DMS53 (cell line): ENCODE measurements at places on chromosomes 13 and 19.

GRCh38 chr13:84536906-84537305 is 654.6 kb upstream of the SLITRK1 start:
- no peak for DNase-seq

- peak; percentile 69 for DNase-seq
Observed at GRCh38 chr19:21434967-21435544, 38.1 kb downstream of the ZNF493 start.

DNA sequence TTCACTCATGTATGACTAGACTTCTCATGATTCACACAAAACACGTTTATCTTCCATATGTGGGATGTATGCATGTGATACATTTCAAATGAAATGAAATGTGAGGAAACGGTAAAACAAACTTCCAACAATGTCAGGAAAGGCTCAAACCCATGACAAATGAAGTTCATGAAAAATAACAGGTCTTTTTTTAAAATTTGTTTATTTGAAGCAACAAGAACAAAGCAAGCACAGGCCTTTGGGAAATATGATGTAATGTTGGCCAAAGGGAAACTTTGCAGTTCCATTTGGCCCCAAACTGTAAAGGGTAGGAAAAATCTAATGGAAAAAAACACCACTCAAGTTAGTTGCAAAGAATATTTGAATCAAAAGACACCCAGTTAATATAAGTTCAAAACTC is 463.8 kb upstream of the ARGLU1 start:
- no peak for DNase-seq

GRCh38 chr13:91185294-91185863 is 162.1 kb upstream of the MIR17HG start:
- DNase-seq: peak; percentile 60

GRCh38 chr19:41930322-41930722 is 2.1 kb upstream of the ERFL start:
- no peak for DNase-seq

DNA sequence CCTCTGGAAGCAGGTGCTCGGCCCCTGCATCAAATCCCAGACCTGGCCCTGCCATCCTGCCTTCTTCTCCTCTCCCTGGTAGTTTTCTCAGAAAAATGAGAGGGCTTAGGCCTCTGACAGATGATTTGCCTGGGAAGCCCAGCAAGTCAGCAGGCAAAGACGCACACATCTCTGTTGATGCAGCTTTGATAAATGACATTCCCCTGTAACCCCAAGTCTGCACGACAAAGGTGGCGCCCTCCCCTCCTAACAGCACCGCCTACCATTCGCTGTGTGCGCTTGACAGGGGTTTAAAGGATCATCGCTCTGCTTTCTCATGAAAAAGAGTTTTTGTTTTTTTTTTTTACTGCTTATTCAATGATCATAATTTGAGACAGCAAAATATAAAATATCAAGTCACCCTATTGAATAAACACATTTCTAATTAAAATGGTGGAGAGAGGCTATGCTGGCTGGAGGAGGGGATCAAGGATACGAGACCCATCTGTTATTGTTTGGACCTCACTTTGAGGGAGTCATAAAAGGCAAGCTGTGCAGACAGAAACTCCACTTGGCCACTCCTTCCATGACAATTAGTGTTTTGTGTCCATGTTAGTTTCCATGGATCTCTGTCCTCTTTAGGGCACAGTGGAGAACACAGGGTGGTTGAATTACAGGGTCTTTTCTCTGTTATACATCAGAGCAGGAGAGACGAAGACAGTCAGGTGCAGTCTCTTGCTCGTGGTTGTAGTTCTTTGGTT is 126.1 kb downstream of the FGF9 start:
- no peak for DNase-seq

DNA sequence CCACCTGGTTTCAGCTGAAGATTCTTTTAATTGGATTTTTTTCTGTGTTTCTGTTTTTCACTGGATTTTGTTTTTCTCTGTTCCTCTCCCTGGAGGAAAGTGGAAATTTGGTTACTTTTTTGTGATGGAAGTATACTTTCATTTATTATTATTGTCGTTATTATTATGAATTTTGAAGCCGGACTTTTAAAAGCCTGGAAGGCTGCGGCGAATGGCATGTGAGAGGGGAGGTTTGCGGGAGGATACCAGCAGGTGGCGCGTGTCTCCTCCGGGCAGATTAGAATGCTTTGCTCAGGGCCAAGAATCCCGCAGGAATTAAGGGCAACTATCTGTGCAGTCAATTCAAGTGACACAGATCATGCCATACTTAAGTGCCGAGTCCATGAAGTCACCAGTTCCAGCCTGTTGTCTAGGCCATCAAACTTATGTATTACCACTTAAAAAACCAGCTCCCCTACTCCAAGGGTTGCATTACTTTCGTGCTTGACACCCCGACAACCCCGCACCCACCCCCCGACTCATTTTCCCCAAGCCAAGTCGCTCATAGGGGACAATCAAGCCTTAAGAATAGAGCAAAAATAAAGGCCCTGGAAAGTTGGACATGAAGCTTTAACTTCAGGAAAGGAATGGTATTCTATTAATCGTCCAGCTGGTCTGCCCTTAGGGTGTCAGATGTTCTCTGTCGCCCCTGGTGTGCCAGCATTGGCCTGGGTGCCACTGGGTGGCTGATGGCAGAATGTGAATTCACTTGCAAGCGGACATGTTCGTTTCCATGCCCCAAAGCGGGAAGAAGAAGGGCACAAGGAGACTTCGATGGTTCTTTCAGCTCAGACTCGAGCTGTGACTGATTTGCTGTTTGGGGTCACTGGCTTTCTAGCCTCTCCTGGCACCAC is 1.3 kb upstream of the LRCH1 start:
- peak; percentile 90 for DNase-seq

DNA sequence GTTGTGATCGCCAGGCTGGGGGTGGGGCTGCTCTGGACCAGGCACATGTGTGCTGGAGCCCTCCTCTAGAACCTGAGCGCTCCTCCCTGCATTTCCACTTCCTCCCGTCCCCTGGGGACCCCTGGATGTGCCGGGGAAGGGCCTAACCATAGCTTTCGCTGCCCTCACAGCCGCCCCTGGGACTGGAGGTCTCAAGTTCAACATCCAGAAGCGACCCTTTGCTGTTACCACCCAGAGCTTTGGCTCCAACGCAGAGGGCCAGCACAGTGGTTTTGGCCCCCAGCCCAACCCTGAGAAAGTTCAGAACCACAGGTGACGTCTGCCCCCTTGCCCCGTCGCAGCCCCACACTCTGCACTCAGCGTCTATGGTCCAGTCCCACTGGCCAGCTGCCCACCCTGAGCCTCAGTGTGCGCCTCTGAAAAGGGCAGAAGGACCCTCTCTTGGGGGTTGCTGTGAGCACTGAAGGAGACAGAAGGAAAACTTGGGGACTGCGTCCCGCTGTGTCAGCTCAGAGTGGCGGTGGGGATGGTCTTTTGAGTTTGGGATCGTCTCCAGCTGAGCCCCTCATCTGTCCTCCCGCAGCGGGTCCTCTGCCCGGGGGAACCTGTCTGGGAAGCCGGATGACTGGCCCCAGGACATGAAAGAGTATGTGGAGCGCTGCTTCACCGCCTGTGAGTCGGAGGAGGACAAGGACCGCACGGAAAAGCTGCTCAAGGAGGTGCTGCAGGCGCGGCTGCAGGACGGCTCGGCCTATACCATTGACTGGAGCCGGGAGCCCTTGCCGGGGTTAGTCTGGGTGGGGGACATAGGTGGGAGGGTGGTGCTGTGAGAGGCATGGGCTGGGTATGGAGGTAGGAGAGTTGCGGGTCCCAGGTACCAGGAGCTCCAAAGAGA is 6.0 kb downstream of the LENG8 start:
- DNase-seq: no peak

GRCh38 chr13:20016649-20017364 is 58.3 kb downstream of the ZMYM2 start:
- DNase-seq: no peak
